Stimulated activated CD8-positive, alpha-beta memory T cell treated with anti-CD3 and anti-CD28 coated beads, Interleukin-7, amount 100 ng/mL, for 24 hours (primary cell): ENCODE measurements at places on chromosomes 12 and 14.

- DNase-seq: no peak
Observed at GRCh38 chr12:83468988-83469908, 782.5 kb downstream of the TMTC2 start.

- DNase-seq: no peak
Observed at GRCh38 chr14:91138511-91139359, 24.9 kb downstream of the DGLUCY start.

GRCh38 chr12:70823182-70823976 is 97.2 kb downstream of the PTPRR start:
- DNase-seq: no peak

DNA sequence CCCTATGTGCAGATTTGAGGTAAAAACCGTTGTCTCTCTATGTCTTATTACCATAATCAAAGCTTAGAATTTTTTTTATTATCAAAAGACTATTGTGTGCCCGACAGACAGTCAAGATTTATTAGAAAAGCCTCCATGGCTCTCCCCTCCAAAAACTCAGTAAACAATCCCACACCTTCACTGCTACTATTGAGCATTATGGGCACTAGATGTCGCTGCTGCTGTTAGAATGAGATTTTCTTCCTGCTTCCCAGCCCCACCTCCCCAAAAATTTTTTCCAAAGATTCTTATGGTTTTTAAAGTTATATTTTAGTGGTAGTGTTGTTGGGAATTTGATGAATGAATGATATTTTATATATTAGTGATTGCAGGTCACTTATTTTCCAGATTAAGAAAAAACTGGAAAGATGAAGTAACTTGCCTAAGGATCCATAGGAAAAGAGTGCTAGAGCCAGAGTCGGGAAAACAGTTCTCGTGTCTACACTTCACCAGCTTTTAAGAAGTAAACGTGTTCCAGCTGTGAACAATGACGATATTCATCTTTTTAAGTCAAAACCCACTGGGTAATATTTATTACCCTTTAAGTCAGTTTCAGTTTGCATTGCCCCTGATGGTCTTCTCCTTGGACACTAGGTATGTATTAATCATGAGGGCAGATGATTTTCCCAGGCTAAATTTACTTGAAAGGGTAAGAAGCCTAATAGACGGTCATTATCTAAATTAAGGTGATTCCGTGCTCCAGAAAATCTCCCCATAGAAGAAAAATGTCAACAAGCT is 12.2 kb upstream of the FOXG1 start:
- no peak for DNase-seq

- DNase-seq: no peak
Observed at GRCh38 chr14:29321646-29322045, 555.1 kb downstream of the FOXG1 start.

DNA sequence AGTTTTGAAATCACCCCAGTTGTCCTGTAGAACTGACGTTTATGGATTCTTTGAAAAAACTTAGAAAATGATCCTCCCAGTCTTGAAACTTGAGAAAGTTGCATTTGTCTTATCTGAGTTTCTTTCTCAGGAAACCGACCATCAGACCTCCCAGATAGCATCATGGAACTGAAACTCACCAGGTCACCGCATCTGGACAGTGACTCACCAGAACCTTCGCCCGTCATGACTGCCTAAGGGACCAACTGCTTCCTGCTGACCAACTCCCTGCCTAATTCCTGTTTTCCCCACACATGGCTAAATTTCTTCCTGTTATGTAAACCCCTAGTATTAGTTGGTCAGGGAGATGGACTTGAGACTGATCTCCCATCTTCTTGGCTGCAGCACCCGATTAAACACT is 175.7 kb downstream of the RIMBP2 start:
- DNase-seq: no peak

DNA sequence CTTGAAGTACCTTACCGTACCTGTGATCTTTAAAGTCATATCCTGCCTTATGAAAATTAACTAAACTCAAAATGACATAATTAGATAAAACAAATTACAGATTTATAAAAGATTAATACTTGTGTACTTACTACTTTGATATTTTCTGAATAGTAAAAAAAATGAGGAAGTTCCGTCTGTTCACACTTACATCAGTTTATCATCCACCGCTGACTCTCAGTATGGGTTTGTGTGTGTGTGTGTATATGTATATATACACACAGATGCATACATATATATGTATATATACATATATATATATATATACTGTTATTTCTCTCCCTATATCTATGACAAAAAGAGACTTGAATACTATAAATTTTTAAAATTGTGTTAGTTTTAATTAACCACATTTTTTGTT is 65.0 kb upstream of the MON2 start:
- no peak for DNase-seq

DNA sequence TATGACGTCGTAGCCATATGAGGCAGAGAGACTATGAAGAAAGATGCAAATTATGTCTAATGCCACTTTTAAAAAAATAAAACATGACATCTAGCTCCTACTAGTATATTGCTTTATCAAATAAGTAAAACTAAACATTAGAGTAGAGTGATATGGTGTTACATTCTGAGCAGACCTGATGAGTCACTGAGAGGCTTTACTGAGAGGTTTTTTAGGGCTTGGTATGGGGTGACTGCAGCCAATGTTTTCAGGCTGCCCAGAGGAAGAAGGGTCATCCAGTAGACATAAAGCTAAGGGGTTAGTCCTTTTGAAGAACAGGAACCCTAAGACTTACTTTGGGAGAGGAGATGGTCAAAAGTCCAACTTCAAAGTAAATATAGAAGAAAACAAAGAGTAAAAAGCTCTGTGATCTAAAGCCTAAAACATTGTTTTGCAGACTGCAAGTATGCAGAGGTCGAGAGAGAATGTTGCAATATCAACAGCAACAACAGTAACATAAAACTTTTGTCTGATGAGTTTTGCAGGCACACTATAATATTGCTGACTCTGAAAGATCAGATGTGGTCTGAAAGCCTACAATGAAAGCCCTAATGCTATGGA is 774.7 kb downstream of the TMTC2 start:
- no peak for DNase-seq

DNA sequence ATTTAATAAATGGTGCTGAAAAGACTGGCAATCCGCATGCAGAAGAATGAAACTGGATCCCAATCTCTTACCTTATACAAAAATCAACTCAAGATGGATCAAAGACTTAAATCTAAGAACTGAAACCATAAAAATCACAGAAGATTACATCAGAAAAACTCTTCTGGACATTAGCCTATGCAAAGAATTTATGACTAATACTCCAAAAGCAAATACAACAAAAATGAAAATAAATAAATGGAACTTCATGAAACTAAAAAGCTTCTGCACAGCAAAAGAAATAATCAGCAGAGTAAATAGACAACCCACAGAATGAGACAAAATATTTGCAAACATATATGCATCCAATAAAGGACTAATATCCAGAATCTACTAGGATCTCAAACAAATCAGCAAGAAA is 14.3 kb upstream of the CLEC1A start:
- no peak for DNase-seq

- DNase-seq: no peak
Observed at GRCh38 chr12:42873401-42873800, 283.9 kb upstream of the PRICKLE1 start.

DNA sequence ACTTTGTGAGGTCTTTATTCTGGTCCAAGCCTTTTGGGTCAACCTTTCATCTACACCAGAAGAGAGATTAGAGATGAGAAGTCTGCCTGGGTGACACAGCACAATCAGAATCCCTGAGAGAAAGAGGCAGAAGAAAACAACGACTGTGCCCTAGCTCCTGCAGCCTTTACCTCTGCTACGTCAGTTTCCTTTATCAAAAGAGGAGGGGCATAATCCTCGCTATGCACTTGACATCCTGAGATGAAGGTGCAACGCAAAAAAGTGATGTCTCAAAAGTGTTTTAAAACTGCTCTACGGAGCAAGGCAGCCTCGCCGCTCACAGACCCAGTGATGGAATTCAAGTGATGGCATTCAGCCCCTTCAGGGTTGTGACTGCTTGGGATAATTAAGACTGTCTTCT is 21.7 kb downstream of the ZDHHC22 start:
- no peak for DNase-seq

DNA sequence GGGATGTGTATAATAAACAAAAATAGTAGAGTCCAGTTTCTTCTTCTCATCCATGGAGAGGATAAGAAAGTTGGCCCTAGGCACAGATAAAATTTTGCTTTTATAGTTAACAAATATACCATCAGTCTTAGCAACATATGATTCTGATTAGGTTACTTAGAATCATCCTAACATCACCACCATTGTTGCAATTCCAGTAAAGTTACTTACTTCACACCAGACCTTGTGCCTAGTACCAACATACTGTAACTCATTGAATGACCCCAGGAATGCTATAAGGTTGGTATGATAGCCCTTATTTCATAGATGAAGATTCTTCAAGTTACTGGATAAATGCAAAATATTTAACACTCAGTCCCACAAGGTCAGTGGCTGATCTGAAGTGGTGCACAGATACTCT is 183.8 kb upstream of the ATP2B1 start:
- no peak for DNase-seq

- DNase-seq: no peak
Observed at GRCh38 chr14:93803408-93804318, 15.4 kb upstream of the PRIMA1 start.

DNA sequence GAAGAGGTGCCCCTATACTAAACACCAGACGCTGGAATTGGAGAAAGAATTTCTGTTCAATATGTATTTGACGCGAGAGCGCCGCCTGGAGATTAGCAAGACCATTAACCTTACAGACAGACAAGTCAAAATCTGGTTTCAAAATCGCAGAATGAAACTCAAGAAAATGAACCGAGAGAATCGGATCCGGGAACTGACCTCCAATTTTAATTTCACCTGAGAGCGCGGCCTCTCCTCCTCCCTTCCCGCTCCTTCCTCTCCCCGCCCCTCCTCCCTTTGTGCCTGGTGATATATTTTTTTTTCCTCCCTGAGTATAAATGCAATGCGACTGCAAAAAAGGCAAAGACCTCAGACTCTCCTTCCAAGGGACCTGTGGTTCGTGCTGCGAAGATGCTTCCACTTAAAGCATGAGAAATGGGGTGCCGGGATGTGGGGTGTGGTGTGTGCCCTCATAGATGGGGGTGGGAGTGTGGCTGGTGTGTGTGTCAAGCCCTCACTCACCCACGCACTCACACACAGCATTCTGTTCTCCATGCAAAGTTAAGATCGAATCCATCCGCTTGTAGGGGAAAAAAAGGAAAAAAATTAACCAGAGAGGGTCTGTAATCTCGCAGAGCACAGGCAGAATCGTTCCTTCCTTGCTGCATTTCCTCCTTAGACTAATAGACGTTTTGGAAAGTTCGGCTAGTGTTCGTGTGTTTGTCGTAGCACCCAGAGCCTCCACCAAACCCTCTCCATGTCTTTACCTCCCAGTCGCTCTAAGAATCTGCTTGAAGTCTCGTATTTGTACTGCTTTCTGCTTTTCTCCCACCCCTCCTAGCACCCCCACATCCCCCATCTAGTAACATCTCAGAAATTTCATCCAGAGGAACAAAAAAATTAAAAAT is 4.5 kb downstream of the HOXC10 start:
- DNase-seq: no peak

- no peak for DNase-seq
Observed at GRCh38 chr14:62081951-62082350, 319.7 kb downstream of the SNAPC1 start.

DNA sequence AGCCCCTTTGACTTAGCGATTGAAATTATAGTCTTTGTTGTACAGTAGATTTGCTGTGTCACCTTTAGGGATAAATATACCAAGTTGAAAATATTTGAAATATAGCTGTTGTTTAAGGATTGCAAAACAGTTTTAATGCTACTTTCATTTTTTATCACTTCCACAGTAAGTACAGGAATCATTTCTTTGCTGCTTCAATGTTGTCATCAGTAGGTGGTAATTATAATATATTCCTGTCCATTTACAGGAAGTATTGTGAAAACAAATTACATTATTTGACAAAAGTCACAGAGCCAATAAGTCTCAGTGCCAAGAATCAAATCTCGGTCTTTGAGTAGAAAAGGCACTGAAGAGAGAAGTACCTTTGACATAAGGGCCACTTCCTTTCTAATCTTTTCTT is 342.6 kb upstream of the RGS6 start:
- no peak for DNase-seq

DNA sequence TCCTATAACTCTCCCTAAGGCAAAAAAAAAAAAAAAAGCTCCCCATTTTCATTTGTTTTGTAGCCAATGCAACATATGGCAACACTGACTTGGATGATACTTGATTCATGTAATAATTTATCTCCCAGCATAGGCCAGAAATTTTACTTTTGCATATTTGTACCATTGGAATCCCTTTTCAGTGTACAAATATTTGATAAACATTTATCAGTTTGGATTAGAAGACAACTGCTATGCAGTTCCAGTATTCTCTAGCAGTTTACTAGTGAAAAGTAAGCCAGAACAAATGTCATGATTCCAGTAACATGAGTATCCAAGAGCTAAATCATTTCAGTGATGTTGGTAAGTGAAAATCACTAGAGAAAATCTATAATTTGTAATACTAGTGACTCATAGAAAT is 392.3 kb downstream of the CCER1 start:
- no peak for DNase-seq

DNA sequence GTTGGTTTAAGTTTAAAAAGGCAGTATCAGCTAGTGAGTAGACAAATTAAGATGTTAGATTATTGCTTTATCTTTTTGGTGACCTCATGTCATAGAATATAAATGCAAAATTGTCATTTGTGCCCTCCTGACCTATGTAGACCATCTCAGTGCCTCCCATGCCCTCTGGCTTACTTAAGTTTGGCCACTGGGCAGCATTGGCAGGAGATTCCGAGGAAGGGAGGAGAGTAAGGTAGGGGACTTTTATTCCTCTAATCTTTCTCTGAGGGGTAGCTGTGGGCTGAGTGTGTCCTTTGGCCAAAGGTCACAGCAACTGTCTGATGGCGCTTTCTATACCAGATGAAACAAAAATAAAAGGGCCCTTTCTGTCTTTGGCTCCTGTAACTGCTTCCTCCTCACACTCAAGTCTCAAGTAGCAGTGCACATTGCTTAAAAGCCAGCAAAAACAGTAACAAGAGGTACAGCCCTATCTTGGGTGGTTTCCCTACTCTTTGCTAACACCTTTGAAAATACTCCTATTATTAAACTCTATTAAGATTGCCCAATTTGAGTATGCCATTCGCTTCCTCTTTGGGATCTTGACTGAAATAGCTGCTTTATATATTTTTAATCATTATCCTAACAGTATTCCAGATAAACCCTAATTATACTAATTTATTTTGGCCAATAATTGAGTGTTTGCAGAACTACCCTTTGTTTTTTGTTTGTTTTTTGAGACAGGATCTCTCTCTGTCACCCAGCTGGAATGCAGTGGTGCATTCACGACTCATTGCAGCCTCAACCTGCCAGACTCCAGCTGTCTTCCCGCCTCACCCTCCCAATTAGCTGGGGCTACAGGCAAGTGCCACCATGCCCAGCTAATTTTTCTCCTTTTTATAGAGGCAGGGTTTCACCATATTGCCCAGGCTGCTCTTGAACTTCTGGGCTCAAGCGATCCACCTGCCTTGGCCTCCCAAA is 56.5 kb upstream of the KCNH3 start:
- DNase-seq: no peak
